ENCODE measurements at places on chromosomes 4 and X.

- H3K27ac ChIP-seq, result no peak overlapping the region
- no peaks in the 10 kb centered on the region for H3K36me3 ChIP-seq
- no peak for DNase-seq
- no peak overlapping the region for H3K4me3 ChIP-seq
- no peaks in the 10 kb centered on the region for H3K27me3 ChIP-seq
Observed at GRCh38 chrX:41881166-41881565, 42.2 kb downstream of the CASK start.

GRCh38 chr4:8850074-8850829 is 21.4 kb downstream of the HMX1 start:
- no peaks in the 10 kb centered on the region for H3K27me3 ChIP-seq
- H3K27ac ChIP-seq, result no peak overlapping the region
- no peaks in the 10 kb centered on the region for H3K36me3 ChIP-seq

DNA sequence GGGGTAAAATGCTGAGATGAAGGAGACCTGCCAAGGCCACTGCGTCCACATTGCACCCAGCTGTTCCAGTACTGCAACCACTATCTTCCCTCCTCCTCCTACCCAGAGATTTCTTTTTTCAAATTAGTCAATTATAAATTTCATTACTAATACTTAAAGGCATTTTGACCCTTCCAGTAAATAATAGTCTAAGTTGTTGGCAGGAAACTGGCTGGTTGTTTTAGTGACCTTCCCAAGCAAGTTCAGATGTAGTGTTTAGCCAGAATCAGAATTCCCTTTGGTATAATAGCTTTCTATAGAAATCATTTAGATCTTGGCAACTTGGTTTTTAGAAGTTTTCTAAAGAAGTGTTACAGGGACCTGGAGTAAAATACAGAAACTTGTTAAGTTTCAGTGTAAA is 66.0 kb downstream of the AASDH start:
- no peak overlapping the region for H3K4me3 ChIP-seq
- H3K4me1 ChIP-seq, result no peaks in the 10 kb centered on the region

GRCh38 chr4:6355052-6355451 is 85.4 kb downstream of the WFS1 start:
- no peaks in the 10 kb centered on the region for H3K4me1 ChIP-seq
- H3K36me3 ChIP-seq, result no peaks in the 10 kb centered on the region
- H3K27me3 ChIP-seq, result peaks cover 6% of the 10 kb centered on the region
- no peak overlapping the region for H3K27ac ChIP-seq
- no peak overlapping the region for H3K4me3 ChIP-seq

GRCh38 chr4:19945979-19946380 is 305.7 kb upstream of the SLIT2 start:
- no peaks in the 10 kb centered on the region for H3K27me3 ChIP-seq
- H3K27ac ChIP-seq, result no peak overlapping the region
- no peak overlapping the region for H3K4me3 ChIP-seq
- H3K36me3 ChIP-seq, result no peaks in the 10 kb centered on the region

GRCh38 chrX:46572340-46572936 is 1.1 kb upstream of the CHST7 start:
- H3K27me3 ChIP-seq, result no peaks in the 10 kb centered on the region
- no peak overlapping the region for H3K27ac ChIP-seq
- no peak overlapping the region for H3K4me3 ChIP-seq
- H3K36me3 ChIP-seq, result no peaks in the 10 kb centered on the region
- no peaks in the 10 kb centered on the region for H3K4me1 ChIP-seq

GRCh38 chrX:100975212-100975611 is 5.7 kb downstream of the ARL13A start:
- no peak for DNase-seq
- H3K4me3 ChIP-seq, result no peak overlapping the region
- no peaks in the 10 kb centered on the region for H3K27me3 ChIP-seq

Data from psoas muscle (tissue), 8 donors.